Vein endothelial cell (primary cell): ENCODE measurements at places on chromosomes 2 and 18. TPM values are rescaled to one million over a fixed set of nuclear protein-coding genes. Genes with fewer than 3 reads are reported as not detected.

KCNIP3 gene
- total RNA-seq: 0.33 and 0.48 TPM in 2 replicates

LRRFIP1 gene
- 174 and 223 TPM in 2 replicates for total RNA-seq

FN1 gene
- 1,141 and 2,305 TPM in 2 replicates for total RNA-seq

PPP1CB gene
- 131 and 159 TPM in 2 replicates for total RNA-seq

PSMA8 gene
- not detected in 2 replicates for total RNA-seq

MC5R gene
- total RNA-seq: not detected in 2 replicates

GKN1 gene
- not detected in 2 replicates for total RNA-seq

CBLN2 gene
- 0.19 and 0.98 TPM in 2 replicates for total RNA-seq

LHCGR gene
- total RNA-seq: not detected in 2 replicates

COLEC12 gene
- total RNA-seq: 4.2 and 8.2 TPM in 2 replicates

DIPK1C gene
- not detected in 2 replicates for total RNA-seq

CCBE1 gene
- total RNA-seq: 1.3 and 3.3 TPM in 2 replicates

LBX2 gene
- 2.9 and 3.8 TPM in 2 replicates for total RNA-seq

CCDC121 gene
- total RNA-seq: 2.6 and 3.1 TPM in 2 replicates

DCDC2C gene
- not detected in 2 replicates for total RNA-seq

EFEMP1 gene
- 4,554 and 6,170 TPM in 2 replicates for total RNA-seq

SERPINB2 gene
- 0.65 and 3.7 TPM in 2 replicates for total RNA-seq

HK2 gene
- total RNA-seq: 8.4 and 9.5 TPM in 2 replicates

CRYBA2 gene
- not detected in 2 replicates for total RNA-seq

CXXC1 gene
- 38.5 and 43.1 TPM in 2 replicates for total RNA-seq

CACNB4 gene
- 0.19 and 0.33 TPM in 2 replicates for total RNA-seq

TMEM247 gene
- total RNA-seq: not detected in 2 replicates

SIX2 gene
- total RNA-seq: under 0.01 and 0.10 TPM in 2 replicates

PROKR1 gene
- total RNA-seq: under 0.01 TPM in 1 of 2 replicates, not detected in the other

RAD51AP2 gene
- total RNA-seq: not detected in 2 replicates

PRKCE gene
- total RNA-seq: 51.9 and 83.3 TPM in 2 replicates

CCL20 gene
- total RNA-seq: 0.98 and 1.4 TPM in 2 replicates

DES gene
- under 0.01 TPM in 1 of 2 replicates, not detected in the other for total RNA-seq

KYNU gene
- total RNA-seq: not detected in 2 replicates

NPAS2 gene
- total RNA-seq: 12.7 and 32.3 TPM in 2 replicates

SCTR gene
- not detected in 2 replicates for total RNA-seq

REG3G gene
- total RNA-seq: not detected in 2 replicates

EPB41L5 gene
- total RNA-seq: 17.6 and 24.9 TPM in 2 replicates

IHH gene
- total RNA-seq: 0.33 TPM in 1 of 2 replicates, not detected in the other

PHOSPHO2 gene
- 2.2 and 3.6 TPM in 2 replicates for total RNA-seq

KLHL30 gene
- not detected in 2 replicates for total RNA-seq

SLC4A3 gene
- 0.10 and 0.33 TPM in 2 replicates for total RNA-seq

ADD2 gene
- 1.2 and 1.3 TPM in 2 replicates for total RNA-seq

NMUR1 gene
- not detected in 2 replicates for total RNA-seq

USP37 gene
- 9.1 and 12.4 TPM in 2 replicates for total RNA-seq

CD8A gene
- total RNA-seq: not detected in 2 replicates

SOX11 gene
- not detected in 2 replicates for total RNA-seq
